Stimulated activated effector memory CD8-positive, alpha-beta T cell treated with anti-CD3 and anti-CD28 coated beads, Interleukin-12 subunit alpha, Interleukin-12 subunit beta, amount 100 ng/mL, for 72 hours (primary cell): ENCODE measurements at places on chromosomes 12 and 14.

GRCh38 chr12:1809591-1810190, 10.7 kb upstream of the LRTM2 start:
- DNase-seq = no peak

DNA sequence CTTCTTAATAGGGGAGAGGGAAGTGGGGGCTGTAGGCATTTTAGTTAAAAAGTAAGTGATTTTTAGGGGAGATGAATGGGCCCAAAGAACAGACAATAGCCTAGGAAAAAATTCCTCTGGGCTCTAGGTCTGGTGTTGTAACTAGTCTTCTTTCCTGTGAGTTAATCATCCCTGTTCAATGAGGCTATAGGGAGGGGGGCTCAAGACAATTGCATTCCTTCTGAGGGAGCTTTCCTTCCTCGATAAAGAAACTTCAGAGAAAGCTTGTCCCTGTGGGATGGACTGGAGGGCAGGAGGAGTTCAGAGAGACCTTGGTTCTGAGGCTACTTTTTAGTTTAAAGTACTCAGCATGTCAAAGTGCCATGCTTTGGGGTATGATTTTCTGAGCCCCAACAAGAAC, 127.2 kb downstream of the BBS10 start:
- no peak for DNase-seq

DNA sequence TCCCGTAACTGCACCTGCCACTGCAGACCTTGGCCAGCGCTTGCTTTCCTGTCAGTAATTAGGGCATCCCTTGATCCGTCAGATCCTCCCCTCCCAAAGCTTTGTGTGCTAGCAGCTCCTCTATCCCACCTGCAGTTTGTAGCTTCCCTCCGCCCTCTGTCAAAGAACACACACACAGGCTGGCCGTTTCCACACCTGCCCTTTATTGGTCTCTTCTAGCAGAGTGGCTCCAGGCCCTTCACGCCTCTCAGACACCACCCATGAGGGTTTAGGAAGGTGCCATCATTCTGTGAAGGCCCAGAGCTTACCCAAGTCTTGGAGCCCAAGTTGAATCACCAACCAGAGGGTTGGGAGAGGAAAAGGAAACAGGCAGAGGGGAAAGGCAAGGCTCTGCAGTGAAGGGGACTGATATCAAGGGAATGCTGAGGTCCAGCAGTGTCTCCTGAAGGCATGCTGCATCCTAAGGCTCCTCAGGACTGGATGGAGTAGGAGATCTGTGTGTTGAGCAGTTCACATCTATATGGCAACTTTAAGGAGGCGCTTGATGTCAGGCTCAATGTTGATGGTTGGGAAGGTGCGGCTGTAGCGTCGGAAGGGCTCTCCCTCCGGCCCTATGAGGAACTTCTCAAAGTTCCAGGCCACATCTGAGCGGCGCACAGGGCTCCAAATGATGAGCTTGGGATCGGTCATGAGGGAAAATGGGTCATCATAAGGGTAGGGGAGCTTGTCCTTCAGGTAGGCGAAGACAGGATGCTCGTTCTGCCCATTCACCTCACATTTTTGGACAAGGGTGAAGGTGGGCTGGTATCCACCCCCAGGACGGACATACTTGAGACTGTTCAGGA, 3.4 kb downstream of the GPX2 start:
- no peak for DNase-seq

GRCh38 chr14:22811722-22812121, 3.5 kb downstream of the SLC7A7 start:
- DNase-seq = no peak

DNA sequence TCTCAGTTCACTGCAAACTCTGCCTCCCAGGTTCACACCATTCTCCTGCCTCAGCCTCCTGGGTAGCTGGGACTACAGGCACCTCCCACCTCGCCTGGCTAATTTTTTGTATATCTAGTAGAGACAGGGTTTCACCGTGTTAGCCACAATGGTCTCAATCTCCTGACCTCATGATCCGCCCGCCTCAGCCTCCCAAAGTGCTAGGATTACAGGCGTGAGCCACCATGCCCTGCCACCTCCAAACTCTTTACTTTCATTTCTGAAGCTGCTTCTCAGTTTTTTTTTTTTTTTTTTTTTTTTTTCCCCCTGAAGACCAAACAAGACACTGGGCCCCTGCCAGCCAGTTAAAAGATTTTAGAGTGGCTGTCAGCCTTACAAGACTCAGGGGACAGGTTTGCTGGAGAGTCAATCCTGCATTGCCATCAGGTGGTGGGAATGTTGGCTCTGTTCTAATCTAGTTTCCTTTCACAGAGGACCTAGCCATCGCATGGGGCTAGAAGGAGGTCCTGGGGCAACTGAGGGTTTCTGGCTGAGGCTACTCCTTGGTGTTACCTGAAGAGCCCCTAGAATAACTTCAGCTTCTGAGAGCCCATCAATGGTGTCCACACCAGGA, 37.4 kb upstream of the HIGD1C start:
- DNase-seq = no peak

DNA sequence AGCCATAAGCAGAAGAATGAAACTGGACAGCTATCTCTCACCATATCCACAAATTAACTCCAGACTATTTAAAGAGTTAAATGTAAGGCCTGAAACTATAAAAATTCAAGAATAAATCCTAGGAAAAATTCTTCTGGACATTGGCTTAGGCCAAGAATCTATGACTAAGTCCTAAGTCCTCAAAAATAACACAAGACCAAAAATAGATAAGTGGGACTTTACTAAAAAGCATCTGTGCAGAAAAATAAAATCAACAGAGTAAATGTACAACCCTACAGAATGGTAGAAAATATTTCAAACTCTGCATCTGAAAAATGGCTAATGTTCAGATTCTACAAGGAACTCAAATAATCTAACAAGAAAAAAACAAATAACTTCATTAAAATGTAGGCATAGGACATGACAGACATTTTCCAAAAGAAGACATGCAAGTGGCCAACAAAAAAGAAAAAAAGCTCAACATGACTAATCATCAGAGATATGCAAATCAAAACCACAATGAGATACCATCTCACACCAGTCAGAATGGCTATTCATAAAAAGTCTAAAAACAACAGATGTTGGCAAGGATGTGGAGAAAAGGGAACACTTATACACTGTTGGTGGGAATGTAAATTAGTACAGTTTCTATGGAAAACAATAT, 61.0 kb upstream of the PPFIA2 start:
- no peak for DNase-seq

DNA sequence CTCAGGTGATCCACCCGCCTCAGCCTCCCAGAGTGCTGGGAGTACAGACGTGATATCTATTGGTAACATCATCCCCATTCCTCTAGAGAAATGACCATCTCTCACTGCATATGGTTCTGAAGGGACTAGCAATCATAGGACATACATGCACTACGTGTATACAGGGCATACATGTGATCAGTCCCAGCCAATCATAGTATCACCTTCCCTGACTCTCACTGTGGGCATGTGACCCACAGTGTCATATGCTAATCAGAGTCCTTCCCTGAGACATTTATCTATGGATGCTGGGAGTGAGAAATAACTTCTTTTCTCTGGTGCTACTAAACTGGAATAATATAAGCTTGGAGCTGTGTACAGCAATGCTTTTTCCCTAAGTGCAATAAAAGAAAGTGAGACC, 12.1 kb upstream of the FBXW8 start:
- DNase-seq = no peak

- no peak for DNase-seq
Observed at GRCh38 chr12:123058980-123059379, 78.5 kb downstream of the ARL6IP4 start.

DNA sequence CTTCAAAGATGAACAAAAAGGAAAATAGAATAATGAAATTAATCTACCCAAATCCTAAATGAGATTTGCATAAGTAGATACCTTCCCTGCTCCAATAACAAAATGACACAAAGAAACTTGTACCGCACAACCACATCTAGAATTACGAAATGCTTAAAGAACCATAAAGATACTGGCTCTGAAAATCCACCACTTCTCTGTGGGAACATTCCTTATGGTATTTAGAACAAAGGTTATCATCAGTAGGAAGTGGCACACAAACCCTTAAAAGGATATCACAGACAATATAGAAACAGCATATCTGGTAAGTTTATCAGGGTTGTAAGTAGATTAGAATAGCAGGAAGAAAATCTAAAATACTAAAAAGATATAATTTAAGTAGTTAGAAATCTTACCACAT, 11.6 kb downstream of the IAPP start:
- DNase-seq = no peak

- no peak for DNase-seq
Observed at GRCh38 chr12:3980504-3981272, 107.5 kb upstream of the PARP11 start.

- no peak for DNase-seq
Observed at GRCh38 chr12:25824734-25825133, 133.7 kb upstream of the RASSF8 start.

DNA sequence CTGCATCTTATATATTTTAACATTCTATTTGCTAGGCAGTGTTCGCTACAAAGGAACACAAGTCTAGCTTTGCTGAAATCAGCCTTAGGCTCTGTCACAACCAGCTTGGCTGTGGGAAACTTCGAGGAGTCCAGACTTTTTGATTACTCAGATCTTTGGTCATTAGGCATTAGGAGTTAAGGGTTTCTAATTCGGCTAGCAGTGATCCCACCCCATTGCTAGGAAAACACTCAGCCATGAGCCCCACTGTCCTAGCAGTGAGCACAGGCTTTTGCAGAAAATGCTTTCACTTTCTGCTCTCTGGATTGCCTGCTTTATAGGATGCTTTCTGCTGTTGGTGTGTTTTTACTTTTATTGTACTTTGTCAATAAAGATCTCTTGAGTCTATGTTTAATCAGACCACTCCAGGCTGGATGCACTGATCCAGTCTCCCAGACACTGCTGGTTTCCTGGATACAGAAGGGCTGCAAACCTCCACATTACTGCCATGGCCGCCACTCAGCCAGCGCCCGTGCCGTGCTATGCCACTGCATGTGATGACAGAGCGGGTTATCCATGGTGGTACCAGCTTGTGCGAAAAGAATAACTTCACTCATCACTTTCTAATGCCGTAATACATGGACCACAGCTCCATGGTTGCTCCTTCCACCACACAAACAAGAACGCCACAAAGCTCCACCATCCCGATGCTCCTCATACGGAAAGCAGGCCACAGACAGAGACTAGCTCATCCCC, 41.0 kb upstream of the PYGL start:
- DNase-seq = no peak

DNA sequence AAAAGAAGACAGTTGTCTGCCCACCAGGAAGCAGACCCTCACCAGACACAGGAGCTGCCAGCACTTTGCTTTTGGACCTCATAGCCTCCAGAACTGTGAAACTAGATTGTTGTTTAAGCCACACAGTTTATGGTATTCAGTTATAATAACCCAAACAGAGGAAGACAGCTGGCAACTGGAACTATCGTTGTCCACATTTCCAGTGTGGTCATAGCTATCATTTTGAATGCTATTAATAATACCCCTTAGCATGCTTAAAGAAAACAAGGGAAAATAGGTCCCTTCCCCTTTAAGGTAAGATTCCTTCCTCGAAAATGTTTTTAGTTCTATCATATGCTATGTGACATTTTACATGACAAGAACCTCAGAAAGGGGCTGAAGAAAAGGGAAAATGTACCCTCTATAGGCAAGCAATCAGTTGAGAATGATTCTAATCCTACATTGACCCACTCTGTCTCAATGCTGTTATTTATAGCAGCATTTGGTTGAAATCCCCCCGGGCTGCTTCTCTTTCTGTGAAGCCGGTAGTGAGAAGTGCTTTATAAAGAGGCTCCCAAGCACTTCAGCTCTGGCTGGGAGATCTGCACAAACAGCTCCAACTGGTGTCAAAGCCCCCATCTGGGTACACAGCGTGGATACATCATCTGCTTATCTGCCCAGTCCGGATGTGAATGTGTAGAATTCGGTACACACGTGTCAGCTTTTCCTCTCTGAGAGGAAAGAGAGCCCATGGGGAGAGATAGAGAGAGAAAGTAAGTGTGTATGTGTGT, 221.2 kb upstream of the FLRT2 start:
- DNase-seq = no peak

- no peak for DNase-seq
Observed at GRCh38 chr12:65209655-65210043, 40.3 kb downstream of the LEMD3 start.

DNA sequence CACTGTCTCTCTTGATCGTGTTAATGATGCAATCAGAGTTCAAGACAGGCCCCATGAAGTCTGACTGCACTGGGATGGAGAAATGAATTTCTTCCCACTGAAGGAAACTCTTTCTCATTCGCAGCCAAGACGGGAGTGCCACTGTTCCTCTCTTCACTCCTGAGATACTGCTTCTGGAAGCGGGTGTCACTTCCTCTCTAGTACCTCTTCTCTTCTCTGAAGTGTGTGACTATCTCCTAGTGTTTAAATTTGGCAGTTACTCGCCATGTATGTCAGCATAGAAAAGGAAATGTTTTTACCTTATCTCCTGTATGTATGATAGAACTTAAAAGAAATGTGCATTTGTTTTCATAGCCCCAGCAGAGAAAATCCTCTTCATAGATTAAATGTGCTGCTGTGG, 215.2 kb downstream of the ANO6 start:
- DNase-seq = no peak

DNA sequence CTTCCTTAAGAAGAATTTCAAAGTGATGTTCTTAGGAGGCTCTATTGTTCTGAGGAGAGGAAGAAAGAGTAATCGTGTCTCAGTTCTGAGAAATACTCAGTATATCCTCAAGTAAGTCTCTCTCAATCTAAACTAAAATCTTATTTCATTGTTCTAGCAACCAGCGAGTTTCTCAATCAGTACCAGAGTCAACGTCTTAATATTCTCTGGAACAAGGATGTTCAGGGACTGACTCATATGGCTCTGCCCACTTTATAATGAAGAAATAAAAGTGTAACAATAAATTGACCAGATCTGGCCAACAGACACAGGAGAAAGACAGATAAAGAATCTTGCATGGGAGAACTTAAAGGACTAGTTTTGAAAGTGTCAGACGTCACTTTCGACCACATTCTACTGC, 469.8 kb upstream of the FLRT2 start:
- no peak for DNase-seq

DNA sequence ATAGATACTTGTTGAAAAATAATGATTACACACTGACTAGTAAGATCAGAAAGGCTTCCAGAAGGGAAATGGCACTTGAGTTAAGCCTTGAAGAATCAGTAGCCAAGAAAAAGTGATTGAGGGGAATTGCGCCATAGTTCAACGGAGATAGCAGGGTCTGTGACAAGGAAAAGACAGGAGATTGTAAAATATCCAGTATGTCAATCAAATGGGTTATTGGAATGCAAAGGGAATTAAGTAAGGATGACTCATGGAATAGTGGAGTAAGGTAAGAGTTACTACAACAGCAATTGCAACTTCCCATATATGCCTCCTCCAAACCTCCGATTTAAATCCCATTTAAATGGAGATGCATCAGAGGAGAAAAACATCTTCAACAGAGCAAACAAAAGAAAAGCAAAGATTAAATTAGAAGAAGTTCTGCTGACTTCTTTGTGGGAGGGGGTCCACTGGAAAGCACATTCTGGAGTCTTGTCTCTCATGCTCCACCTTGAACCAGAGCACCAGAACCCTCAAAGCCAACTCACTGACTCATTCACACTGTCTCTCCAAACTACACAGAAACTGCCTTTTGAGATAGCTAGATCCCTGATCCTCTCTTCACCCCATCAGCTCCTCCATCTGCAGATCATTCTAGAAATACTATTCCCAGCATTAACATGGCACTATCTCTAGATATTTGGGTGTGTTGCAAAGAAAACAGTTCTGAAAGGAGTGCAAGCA, 138.2 kb downstream of the NUAK1 start:
- DNase-seq = no peak
